ENCODE measurements at places on chromosomes 4 and X.

DNA sequence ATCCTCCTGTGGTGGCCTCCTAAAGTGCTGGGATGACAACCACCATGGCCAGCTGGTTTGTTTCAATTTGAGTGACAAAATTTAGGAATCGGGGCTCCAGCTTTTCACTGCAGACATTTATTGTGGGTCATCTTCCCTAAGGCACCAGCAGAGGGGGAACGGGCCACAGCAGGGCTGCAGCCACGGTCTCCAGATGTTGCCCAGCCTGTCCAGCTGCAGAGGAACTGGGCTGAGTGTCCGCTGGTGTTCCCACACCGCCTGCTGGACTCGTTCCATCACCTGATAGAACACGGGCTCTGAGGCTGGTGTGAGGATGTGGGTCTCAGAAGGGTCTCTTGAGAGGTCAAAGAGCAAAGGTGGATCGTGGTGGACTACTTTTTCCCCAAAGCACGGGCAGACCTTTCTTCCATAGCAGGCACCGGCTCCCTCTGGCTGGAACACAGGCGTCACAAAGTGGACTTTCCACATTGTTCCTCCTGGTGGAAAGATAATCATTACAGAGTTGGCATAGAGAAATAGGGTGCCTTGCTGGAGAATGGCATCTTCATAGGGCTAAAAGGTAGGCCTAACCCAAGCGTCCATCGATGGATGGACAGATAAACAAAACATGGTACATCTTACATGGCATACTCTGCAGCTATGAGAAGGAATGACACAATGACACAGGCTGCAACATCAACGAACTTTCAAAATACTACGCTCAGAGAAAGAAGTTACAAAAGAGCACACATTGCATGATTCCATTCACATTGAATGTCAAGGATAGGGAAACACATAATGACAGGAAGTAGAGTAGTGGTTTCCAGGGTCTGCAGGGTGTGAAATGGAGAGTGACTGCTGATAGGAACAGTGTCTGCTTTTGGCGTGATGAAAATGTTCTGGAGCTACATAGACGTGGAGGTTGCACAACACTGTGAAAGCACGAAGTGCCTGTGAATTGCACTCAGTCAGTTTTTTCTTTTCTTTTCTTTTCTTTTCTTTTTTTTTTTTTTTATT lies 5.9 kb upstream of the ARSD start:
- DNase-seq = peak; percentile 73

DNA sequence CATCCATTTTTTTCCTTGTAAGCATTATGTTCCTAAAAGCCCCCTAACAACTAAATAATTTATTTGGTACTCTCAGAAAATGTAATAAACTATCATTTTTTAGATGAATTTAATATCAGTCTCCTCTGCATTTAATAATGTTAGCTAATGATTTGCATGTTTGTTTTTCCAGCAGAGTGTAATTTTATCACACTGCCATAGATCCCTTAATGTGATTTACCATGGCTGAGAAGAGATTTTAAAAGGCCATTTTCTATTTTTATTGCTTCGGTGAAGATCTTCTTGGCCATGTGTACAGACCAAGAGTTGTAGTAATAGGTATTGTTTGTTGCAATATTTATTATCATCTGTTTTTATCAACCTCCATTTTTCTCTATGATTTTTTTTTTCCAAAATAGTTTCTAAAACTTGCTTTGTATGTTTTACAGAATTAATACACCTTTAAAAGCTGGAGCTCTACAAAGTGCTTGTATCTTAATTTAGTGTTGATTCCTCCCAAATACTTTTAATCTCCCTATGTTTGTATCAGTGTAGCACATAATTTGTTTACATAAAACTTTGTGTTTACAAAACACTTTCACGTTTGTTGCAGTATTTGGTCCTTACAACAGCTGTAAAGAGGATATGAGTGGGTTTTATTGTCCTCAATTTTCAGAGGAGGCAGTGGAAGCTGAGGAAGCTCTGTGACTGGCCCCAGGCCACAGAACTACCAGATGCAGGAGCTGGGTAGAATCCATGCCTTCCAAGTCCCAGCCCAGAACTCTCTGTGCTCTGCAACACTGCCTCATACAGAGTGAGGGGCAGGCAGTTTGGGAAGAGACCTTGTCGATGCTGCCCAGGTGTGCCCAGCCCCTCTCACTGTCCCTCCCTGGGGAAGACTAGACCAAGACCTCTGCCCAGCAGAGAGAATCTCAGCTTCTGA lies 58.1 kb downstream of the FAM114A1 start:
- no peak for DNase-seq

DNA sequence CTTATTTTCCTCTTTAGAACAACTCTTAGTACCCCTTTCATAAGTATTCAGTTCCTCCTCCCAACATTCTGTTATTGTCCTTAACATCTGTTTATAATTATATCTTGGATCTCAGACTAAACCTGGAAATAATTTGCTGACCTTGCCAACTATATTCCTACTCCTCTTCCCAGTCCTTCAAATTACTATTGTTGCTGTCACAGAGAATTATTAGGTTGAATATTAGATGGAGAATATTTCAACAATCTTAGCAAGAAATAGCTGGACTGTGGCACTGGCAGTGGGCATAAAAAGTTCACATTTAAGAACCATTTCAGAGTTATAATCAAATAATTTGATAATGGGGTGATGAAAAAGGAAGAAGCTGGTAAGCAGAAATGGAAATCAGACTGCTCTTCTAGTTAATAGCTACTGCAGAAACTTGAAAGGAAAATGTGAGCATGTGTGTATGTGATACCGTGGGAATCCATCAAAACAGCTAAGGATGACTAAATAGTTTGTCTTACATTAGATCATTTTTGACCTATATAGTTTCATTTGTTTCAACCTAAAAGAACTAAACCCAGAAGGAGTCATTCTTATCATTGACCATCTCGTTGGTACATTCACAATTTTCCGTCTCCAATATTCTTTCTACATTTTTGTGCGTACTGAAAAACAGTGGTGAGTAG lies 43.3 kb upstream of the PRDM8 start:
- no peak for DNase-seq

GRCh38 chr4:173501592-173502150 lies 28.4 kb downstream of the HAND2 start:
- no peak for DNase-seq

DNA sequence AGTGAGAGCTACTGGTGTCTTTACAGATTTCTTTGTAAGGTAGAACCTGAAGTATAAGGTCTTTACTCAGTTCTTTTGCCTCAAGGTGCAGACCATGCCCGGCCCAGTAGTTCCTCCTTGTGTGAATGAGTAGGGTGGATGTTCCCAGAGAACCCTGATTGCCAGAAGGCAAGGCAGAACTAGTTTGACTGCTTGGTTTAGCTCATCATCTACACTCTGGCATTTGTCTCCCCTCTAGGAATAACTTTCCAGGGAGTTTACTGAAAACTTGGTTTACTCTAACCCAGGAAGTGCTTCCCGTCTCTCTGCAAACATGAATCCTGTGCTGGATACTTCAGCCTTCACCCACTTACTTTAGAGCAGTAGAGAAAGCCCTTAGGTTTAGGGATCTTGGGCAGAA lies 29.1 kb downstream of the MCUB start:
- DNase-seq = no peak

DNA sequence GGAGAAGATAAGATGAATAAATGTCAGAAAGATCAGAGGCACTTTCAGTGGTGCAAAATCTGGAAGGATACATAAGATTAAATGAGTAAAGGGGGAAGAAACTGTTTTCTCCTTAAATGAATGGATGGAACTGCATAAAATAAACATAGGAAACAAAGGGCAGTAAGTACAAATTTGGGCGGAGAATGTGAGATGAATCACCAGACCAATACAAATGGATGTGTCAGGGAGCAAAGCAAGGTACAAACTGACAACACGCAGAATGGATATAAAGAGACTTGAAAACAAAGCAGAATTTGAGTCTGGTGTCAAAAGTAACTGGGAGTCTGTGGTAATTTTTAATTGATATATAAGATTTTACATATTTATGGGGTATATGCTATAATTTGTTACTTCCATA lies 175.3 kb upstream of the PCDH18 start:
- no peak for DNase-seq

DNA sequence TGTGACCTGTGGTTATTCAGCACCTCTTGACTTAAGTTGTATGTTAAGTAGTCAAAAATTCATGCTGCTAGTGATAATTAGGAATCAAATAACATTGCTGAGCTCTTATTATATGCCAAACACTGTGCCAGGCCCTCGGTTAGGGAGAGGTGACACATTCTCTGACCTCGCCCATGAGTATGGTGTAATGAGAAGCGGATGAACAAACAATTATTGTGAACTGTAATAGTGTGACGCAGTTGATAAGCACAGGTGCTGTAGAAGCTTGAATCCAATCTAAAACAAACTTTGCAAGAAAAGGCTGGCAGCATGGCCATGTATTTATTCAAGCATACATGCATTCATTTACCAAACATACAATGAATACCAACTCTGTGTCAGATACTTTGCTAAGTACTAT lies 303.5 kb upstream of the HS3ST1 start:
- no peak for DNase-seq

DNA sequence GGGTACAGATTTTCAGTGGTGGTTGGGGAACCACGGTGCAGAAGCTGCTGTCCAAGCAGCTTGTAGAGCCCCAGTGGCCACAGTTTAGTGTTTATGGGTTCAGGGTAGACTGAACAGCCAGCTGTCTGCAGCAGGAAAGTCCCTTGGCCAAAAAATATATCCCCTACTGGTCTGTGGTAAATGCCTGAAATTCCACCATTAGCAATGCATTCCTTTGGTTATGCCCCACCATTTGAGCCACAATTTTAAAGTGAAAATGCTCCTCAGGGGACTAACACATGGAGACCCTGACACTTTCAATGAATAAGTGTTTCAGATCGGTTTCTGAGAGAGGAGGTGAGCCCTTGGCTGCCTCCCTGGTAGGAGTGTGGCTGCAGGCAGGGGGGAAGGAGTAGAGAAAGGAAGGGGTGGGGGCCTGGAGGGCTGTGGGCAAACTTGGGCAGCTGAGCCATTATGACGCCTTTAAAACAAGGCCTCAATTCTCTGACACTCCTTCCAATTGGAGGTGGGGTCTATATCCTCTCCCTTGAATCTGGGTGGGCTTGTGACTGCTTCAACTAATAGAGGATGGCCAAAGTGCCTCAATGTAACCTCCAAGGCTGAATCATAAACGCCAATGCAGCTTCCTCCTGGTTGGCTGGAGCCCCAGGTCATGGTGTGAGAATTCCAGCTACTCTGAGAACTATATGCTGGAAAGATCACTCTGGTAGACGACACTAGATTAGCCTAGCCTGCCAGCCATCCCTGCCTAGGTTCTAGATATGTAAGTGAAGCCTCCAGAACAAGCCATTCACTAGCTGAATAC lies 75.8 kb upstream of the ATP6AP2 start:
- no peak for DNase-seq

DNA sequence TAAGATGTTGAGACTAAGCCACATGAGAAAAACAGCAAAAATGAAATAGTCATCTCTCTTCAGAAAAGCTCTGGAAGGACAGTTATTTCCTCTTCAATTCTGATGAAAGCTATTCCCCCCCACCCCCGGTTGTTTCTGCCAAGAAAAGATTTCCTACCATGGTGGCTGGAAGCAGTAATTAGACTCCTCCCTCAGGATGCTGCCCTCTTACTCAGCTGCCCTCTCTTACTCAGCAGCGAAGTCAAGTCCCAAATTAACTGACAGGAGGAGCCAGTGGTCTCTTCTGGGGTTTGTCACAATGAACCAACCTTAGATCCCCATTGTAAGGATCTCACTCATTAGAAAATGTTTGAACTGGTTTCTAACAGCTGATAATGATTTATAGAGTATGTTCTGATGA lies 38.0 kb downstream of the GPM6B start:
- DNase-seq = peak; percentile 27

DNA sequence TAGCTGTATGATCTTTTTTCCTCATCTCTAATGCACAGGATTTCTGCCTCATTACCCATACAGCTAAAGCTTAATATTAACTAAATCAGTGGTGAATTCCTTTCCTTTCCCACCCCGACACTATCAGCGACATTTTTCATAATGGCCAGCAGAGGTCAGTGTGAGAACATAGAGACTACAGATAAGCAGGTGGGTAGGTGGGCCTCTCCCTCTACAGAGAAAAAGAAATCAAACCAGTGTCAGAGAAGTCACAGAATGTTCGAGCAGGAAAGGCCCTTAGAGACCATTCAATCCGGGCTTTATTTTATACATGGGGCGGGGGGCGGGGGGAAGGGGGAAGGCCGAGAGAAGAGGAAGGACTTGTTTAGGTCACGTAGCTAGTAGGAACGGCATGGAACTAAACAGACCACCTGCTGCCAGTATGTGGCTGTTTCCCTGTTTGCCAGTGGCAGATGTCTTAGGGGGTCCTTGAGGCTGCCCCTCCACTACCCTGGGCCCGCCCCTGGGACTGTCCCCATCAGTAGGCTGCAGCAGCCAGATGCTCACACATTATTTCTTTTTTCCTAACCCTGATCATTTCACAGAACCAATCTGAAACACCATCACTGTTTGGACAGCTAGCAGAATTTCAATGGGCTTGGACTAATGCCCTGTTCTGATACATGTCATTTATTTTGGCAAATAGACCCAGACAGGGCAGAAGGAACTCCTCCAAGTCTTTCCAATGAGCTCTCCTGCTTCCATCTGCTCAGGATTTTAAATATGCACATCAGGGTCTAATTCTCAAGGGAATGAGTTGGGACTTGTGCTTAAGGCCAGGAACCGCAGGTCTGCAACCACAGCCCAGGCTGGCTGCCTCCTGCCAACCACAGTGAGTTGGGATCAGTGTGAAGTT lies 133.4 kb downstream of the ATG4A start:
- peak; percentile 1 for DNase-seq

GRCh38 chr4:41012293-41012692 lies 202.0 kb downstream of the APBB2 start:
- no peak for DNase-seq

DNA sequence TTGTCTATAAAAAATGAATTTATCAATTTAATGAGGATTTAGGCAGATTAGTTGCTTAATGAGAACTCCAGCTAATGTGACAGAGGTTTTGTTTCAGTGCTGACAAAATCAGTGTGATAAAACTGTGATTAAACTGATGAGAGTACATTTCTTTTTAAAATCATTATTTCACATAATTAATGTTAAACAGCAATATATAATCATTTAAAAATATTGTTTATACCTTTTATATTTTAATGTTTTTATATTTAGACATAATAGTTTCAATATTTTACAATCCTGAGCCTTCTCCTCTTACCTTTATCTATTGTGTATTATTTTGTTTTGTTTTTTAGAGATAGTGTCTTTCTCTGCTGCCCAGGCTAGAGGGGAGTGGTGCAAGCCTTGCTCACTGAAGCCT lies 47.1 kb upstream of the MAB21L2 start:
- no peak for DNase-seq
